ENCODE measurements at places on chromosomes 1 and 21.
A peak's percentile ranks its signal among the peaks of the same experiment; 100 is the strongest.

DNA sequence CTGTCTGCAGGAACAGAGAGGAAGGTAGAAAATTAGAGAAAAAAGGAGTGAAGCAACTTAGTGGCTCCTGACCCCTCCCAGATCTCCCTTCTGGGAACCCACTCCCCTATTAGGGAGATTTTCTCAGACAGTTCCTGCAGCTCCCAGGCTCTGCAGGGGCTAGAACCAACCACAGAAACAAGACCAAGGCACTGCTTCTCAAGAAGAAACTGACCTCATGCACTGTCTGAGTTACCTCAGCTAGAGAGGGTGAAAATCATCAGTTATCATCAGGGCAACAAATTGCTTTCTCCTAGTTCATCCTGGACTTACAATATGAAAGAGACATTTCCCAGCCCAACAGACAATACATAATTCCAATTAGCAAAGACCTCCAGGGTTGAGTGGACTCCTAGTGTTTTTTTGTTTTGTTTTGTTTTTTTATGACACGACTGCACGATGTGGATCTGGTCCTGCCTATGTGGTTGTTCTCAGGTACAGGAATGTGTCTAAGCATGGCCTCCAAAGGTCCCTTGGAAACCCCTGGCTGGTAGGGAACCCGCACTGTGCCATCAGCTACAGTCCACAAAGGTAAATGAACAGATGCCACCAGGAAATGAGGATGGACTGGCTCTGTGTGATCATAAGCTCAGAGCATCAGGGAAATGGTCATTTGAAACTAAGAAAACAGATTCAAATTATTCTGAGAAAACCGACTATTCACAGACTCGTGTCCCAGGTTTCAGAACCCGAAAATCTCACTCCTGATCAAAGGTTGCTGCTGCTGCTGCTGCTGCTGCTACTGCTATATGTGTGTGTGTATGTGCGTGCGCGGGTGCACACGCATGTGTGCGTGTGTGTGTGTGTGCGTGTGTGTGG, 65.3 kb downstream of the LAMC2 start:
- H3K36me3 ChIP-seq = no peaks in the 10 kb centered on the region
- H3K4me3 ChIP-seq = no peak overlapping the region
- H3K27ac ChIP-seq = no peak overlapping the region
- no peaks in the 10 kb centered on the region for H3K27me3 ChIP-seq
- DNase-seq = no peak

GRCh38 chr1:229285440-229285839, 14.5 kb downstream of the RAB4A start:
- no peak for DNase-seq
- no peaks in the 10 kb centered on the region for H3K27me3 ChIP-seq
- H3K27ac ChIP-seq = no peak overlapping the region
- H3K4me1 ChIP-seq = no peaks in the 10 kb centered on the region
- H3K4me3 ChIP-seq = no peak overlapping the region
- H3K36me3 ChIP-seq = no peaks in the 10 kb centered on the region

- peak; percentile 36 for DNase-seq
- no peaks in the 10 kb centered on the region for H3K27me3 ChIP-seq
- H3K4me1 ChIP-seq = no peaks in the 10 kb centered on the region
- H3K27ac ChIP-seq = no peak overlapping the region
Observed at GRCh38 chr1:77825131-77825709, 45.8 kb downstream of the MIGA1 start.

- no peak overlapping the region for H3K27ac ChIP-seq
- no peaks in the 10 kb centered on the region for H3K27me3 ChIP-seq
- H3K4me1 ChIP-seq = no peaks in the 10 kb centered on the region
- H3K4me3 ChIP-seq = no peak overlapping the region
Observed at GRCh38 chr1:206094024-206094423, 23.2 kb downstream of the AVPR1B start.

DNA sequence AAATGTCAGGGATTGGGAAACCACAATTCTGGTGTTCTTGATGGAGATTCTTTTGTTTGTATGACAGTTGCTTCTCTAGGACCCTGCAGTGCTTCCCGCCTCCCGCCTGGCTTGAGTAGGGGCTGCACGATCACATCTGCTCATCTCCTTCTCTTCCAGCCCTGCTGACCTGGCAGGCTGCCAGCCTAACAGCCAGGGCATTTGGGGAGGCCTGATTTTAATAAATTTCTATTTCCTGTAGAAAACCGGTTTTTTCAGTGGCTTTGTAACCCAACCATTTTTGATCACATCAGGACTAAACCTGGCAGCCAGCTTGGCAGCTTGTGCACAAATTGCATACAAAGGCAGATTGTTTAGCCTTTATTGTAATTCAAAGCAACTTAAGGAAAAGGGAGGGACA, 78.9 kb downstream of the UBE2U start:
- no peak for DNase-seq
- H3K27me3 ChIP-seq = no peaks in the 10 kb centered on the region
- no peak overlapping the region for H3K4me3 ChIP-seq
- no peak overlapping the region for H3K27ac ChIP-seq

All from testis (tissue), 5 donors.